Small intestine (tissue), 16 donors: ENCODE measurements at places on chromosomes 2 and 18.

- DNase-seq = no peak
Measured at GRCh38 chr2:231920366-231920765, 5.8 kb downstream of the NPPC start.

DNA sequence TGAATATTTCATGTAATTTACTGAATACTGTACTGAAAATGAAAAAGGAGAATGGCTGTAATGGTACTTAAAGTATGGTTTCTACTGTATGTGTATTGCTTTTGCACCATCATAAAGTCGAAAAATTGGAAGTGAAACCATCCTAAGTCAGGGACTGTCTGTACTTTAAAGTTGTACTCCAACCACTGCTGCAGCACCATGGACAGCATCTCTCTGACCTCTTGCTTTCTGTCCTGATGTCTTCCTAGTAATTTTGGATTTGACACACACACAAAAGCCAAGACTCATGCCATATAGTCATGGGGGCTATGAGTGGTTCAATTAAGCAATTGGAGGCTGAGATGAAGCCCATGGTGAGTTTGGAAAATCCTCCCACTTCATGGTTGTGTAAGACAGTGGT, 256.3 kb upstream of the PKDCC start:
- peak; percentile 2 for DNase-seq

DNA sequence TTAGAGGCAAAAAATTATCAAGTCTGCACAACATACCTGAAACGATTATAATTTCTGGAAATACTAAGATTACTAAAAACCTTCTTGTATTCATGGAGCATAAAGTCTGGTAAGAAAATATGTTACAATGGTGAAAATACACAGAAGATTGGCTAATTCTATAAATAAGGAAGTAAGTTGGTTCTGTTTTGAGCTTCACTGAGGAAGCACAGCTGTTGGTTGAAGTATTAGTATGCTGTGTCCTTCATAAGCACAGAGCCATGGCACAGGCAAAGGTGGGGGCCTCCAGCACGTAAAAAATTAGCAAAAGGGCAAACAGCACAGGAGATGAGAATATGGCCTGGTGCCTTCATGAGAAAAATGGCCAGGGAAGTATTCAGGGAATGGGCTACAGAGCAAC, 40.4 kb upstream of the ANKRD62 start:
- DNase-seq = no peak

DNA sequence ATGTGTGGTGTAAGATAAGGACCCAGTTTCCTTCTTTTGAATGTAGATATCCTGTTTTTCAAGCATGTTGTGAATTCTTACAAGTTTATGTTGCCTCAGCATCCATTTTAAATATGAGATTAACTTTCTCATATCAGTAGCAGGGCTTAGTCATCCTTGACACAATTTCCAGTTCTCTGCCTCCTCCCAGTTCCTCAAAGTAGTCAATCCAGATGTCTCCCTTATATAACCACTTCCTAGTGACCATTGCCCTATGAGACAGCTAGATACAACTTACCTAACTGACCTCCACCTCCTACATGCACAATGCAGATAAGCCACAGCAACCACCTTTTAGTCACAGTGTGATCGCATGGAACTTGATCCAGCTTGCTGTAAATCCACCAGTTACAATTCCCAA, 269.2 kb upstream of the ZNF521 start:
- DNase-seq = no peak

GRCh38 chr18:53909668-53910067, 314.8 kb downstream of the MBD2 start:
- DNase-seq = no peak

- DNase-seq = no peak
Measured at GRCh38 chr2:186497928-186498327, 11.9 kb downstream of the ZC3H15 start.

- peak; percentile 45 for DNase-seq
Measured at GRCh38 chr2:176931588-176932563, 280.7 kb upstream of the HNRNPA3 start.

DNA sequence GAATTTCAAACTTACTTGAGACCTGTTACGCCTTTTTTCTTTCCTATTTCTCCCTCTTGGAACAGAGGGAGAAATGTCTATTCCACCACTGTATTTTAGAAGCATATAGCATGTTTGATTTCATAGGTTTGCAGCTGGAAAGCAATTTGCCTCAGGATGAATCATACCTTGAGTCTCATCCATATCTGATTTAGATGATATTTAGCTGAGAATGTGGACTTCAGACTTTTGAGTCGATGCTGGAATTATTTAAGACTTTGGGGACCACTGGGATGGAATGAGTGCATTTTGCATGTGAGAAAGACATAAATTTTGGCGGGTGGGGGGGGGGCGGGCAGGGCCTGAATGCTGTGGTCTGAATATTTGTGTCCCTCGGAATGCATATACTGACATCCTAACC, 282.7 kb upstream of the STON1 start:
- DNase-seq = no peak

- no peak for DNase-seq
Measured at GRCh38 chr2:228860601-228861285, 410.3 kb downstream of the PID1 start.

DNA sequence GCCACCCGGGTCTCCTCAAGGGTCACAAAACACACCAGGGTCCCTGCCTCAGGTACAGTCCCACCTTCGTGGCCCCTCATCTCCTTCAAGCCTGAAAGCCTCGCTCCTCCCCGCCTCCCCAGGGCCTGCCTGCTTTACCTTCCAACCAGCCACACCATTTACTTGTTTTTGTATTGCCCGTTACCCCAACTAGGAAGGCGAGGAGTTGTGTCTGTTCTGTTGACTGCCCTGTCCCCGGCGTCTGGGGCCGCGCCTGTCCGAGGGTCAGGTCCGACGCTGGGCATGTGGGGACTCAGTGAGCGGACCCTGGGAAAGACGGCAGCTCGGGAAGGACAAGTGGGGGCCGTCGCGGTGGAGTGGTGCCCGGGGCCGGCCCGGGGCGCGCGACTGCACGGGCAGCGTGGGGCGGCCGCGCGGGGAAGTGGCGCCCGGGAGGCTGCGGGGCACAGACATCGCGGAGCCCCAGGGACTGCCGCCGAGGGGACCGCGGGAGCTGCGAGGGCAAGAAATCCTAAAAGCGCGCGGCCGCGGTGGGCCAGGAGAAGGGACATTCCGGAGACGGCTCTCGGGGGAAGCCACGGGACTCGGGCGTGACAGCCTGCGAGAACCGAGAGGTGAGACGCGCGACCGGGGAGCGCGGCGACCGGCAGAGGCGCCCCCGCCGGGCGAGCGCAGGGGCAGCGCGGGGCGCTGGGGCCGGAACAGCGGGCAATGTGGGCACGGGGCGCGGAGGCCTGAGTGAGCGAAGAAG, 797 bp upstream of the GRHL1 start:
- DNase-seq = peak; percentile 79

DNA sequence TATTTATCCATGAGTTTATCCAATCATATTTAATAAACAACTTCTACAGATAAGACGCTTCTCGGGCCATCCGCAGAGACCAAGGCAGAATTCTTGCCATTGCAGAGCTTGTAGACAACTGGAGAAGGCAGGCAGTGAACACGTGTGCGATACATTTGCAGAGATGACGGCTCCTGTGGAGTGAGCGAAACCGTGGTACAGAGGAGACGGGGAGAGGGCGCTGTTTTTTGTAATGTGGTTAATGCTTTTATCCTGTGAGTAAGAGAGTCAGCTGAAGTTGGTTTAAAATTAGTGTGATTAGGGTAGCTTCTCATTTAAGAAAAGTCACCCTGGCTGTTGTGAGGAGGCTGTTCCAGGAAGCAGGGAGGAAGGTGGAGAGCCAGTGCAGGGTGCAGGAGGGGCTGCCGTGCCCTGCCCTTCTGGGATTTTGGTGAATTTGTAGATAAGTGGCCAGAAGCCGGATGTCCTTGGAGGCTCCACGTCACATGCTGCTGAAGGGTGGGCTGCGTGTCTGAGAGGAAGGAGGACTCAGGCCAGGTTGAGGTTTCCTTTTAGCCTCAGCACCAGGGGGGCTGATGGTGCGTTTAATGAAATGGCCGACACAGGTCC, 151.4 kb downstream of the SNTG2 start:
- DNase-seq = no peak

- peak; percentile 59 for DNase-seq
Measured at GRCh38 chr2:38863061-38863695, 12.6 kb downstream of the DHX57 start.

- no peak for DNase-seq
Measured at GRCh38 chr18:26970637-26971036, 105.1 kb upstream of the AQP4 start.

- peak; percentile 95 for DNase-seq
Measured at GRCh38 chr2:113198790-113199612, 25.2 kb downstream of the PSD4 start.

DNA sequence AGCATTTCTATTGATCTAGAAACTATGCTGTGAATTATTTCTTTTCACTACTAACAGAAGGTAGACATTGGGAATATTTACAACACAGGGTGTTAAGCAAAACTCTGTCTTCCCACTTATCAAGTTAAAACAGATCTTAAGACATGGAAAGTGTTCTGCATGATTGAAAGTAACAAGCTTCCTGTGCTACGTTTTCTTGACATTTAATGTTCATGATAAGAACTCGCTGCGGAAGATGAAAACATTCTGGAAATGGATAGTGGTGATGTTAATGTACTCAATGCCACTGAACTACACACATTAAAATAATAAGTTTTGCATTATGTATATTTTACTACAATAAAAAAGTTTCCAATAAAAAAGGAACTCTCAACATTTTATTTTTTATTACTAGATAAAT, 74.4 kb upstream of the SCN7A start:
- DNase-seq = no peak
